T47D (cell line): ENCODE measurements at places on chromosomes 16 and 17.

DNA sequence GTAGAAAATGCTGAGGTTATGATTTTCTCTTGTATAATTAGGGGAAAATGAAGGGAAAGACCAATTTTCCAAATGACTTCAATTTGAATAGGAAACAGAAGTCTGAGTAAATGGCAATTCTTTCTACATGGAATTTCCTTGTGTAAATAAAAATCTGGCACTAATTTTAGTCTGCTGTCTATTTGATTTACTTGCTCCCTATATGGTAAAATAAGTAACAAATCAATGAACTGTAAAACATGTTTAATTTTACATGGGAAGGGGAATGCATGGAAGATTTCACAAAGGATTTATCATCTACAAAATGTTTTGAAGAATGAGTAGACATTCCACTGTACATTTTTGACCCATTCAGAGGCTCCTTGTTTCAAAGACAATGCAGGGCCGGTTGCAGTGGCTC is 811.6 kb upstream of the GOT2 start:
- DNase-seq: no peak

DNA sequence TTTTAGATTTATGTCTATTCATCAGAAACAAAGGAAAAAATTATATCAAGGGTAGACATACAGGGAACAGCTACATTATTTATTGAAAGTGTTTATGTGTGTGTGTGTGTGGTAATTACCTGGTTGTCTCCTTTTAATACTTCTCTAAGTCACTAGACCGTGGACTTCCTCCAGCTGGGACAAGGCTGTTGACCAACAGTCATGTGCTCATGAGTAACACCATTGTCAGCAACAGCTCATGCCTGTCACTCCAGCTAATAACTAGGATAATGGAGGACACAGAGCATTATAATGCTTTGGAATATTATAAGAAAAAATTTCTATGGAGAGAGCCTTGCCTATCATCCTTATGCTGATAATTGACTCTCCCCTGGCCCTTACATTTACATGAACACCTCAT is 125.3 kb upstream of the SALL1 start:
- DNase-seq: no peak

DNA sequence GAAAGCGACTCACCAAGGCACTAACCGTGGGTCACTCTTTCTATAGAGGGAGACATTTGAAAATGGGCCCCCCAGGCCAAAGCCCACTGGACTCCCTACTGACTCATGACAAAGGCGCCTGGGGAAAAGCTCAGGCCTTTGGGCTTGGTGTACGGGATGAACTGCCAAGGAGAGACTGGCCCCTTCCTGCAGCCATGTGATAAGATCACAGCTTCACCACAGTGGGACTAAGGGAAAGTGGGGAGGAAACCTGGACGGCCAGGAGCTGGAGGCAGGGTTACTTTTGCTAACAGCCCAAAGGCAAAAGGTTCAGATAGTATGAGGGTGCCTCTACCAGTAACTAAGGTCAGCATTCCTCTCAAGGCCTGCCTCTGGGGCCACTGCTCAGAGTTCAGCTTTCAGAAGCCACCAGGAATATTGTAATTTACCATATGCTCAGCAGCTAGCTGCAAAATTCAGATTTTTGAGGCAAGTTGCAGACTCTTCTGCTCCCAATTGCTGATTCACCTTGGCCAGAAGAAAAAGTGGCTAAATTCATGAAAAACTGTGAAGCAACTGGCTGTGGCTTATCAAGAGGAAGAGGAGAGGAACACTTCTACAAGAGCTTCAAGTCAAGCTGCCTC is 37.1 kb upstream of the SLC25A19 start:
- DNase-seq: no peak

- no peak for DNase-seq
Measured at GRCh38 chr17:6489016-6489550, 44.8 kb downstream of the PIMREG start.

GRCh38 chr17:75881678-75882454 is 3.5 kb upstream of the TRIM47 start:
- DNase-seq: no peak

DNA sequence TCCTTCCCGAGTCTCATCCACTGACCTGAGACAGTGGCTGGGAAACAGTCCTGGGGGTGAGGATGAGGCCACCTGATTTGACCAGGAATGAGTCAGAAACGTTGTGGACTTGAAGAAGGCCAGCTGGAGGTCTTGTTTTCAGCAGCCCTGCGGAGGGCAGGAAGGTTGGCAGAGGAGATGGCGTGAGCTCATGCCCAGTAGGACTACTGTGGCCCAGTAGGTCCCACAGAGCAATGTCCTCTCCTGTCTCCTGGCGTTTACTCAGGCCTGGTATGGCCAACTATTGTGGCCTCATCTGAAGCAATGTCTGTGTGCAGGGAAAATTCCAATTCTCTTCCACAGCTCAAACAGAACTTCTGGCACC is 84.1 kb upstream of the DNAJA2 start:
- DNase-seq: no peak

GRCh38 chr16:83005653-83006160 is 378.9 kb downstream of the CDH13 start:
- DNase-seq: no peak

DNA sequence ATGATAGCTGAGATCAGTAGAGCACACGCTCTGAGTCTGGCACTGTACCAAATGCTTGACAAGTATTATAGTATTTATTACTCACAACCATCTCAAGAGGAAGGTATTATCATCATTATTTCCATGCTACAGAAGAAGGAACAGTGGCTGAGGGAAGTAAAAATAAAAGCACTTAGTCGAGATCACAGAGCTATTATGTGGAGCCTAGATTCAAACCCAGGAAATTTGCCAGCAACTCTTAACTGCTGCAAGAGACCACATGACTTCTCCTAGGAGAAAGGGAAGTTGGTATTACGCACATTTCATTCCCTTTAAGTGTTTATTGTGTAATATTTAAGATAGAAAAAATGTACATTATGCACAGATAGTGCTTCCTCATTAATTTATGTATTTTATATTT is 1.0 kb upstream of the RHOT1 start:
- DNase-seq: no peak

GRCh38 chr16:22890976-22891375 is 77.0 kb downstream of the HS3ST2 start:
- DNase-seq: no peak

DNA sequence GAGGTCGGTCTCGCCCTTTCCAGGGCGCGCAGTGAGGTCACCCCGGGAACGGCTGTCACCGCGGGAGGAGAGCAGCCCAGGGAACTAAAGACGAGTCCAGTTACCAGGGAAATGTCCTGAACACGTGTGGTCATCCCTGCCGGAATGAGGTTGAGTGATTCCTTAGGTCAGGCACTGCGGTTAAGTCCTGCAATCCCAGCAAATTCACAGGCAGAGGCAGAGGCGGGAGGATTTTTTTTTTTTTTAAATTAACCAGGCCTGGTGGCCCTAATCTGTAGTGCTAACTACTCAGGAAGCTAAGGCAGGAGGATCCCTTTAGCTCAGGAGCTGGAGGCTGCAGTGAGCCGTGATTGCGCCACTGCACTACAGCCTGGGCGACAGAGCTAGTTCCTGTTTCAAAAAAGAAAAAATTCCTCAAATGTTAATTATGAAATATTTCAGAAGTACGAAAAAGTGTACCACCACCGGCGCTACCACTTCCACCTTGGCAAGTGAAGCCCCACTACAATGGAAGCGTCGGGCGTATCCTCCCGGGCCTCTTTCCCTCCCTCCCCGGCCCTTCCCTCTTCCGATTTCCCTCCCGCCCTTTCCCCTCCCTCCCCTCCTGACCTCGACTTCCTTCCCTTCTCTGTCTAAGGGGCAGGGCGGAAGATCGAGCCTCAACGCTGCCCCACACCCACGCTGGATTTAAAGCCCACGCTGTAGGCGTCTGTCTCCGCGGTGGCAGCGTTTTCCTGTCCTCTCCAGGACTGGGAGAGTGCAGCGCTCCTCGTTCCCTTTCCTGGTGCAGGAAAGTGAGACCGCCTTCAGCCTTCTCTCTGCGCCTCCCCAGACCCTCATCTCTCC is 27.3 kb downstream of the SLFN11 start:
- DNase-seq: peak; percentile 21

DNA sequence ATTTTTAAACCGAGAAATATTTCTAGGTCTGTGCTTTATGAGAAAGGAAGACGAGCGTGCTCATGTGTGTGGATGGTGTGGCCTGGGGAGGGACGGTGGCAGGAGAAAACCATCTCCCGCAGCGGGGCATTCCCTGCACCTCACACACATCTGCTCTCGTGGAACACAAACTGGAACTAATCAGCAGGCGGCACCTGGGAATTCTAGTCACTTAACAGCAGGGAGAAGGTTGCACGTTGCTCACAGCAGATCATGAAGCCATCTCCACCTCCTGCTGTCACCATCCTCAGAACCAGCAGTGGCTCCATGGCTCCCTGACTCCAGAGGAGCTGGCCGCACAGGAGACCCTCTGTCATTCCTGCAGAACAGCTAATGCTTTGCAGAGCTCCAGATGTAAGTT is 35.2 kb downstream of the ADCY9 start:
- DNase-seq: no peak

- DNase-seq: peak; percentile 93
Measured at GRCh38 chr16:85376292-85377095, 236.6 kb upstream of the GSE1 start.

- no peak for DNase-seq
Measured at GRCh38 chr17:535198-535597, 179.4 kb downstream of the VPS53 start.

DNA sequence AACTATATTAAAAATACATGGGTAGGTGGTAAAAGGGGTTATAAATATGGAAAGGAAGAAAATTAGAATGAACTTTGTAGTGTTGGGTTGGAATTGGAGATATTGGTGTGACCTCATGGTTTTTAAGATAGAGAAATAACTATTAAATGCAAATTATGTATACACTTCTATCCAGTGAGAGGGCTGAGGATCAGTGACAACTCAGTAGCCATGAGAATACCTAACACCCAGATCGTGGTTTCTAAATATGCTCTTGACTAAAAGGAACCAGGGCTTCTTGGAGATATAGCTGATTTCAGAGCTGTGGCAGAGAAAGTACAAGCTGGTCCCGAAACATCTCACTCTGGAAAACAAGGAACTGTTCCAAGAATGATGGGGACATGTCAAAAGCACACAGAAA is 44.4 kb downstream of the SLC6A4 start:
- no peak for DNase-seq

DNA sequence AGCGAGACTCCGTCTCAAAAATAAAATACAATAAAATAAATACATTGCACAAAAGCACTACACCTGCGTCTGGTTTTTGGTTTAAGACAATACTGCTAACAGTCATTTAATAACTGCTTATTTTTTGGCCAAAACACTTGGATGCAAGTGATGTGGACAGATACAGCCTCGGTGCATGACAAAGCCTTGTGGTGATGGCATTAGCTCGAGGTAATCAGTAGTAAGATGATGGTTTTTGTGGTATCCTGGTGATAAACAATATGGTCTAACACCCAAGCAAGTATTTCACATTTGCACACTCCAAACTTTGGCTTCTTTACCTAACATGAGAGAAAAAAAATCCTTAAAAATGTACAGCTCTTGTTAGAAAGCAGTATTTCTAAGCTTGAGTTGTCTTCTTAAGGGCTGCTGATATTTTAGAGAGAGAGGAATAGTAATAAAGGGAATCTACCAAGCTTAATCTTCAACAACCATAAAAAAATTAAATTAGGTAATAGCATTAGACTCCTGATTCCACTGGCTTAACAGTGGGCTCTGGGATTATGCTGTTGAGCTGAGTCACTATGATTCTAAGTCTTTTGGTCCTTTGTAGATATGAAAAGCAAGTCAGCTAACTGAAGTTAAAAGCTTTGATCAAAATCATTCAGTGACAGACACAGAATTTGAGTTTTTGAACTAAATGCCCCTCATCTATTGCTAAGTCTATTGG is 111.1 kb downstream of the VPS53 start:
- DNase-seq: no peak

DNA sequence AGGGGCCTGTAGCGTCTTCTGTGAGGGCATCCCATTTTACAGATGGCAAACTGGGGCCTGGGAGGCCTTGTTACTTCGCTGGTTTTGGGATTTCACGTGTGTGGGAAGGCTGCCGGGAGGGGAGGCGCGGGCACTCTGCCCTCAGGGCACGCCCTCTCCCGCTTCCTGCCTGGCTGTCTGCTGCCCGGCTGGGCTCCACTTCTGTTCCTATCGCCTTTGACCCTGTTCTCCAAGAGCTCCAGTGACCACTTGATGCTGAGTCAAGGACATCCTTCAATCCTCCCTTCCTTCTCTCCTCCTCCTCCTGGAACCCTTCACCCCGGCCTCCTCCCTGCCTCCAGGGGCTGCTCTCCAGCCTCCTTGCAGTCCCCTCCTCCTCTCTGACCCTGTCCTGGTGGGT is 16.0 kb downstream of the SPNS3 start:
- DNase-seq: no peak

DNA sequence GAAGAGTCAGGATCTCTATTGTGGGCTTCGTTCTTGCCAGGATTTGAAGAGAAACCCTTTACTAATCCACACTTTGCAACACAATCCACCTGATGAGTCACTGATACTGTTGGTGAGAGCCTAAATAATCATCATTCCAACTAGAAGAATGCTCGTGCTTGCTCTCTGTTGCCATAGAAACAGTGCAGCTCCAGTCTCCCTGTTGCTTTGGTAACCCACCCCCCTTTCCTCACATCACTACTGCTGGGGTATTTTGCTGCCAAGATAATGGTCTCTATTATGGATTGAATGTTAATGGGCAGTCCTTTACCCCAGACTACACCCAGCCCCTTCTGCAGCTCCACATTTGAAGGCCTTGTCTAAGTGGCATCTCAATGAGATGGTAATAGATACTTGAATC is 190.4 kb downstream of the ABCC12 start:
- DNase-seq: no peak

- no peak for DNase-seq
Measured at GRCh38 chr16:48556913-48557351, 53.0 kb downstream of the N4BP1 start.

DNA sequence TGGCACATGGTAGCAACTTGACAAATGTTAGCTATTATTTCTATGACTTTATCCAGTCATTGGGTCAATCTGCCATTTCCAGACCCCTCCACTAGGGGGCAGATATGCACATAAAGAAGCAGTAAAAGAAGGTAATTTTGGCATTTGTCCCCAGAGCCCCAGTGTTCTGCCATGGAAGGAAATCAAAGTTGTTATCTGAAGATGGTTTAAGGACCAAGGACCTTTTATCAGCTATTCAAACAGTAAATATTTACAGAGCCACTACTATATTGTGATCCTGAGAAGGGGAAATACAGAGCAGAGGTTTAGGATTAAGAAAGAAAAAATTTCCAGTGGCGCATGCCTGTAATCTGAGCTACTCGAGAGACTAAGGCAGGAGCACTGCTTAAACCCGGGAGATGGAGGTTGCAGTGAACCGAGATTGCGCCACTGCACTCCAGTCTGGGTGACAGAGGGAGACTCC is 20.0 kb downstream of the TRAF4 start:
- peak; percentile 85 for DNase-seq

GRCh38 chr17:72122765-72123529 is 2.1 kb downstream of the SOX9 start:
- peak; percentile 49 for DNase-seq

GRCh38 chr17:20095336-20096080 is 86.3 kb downstream of the SPECC1 start:
- no peak for DNase-seq

DNA sequence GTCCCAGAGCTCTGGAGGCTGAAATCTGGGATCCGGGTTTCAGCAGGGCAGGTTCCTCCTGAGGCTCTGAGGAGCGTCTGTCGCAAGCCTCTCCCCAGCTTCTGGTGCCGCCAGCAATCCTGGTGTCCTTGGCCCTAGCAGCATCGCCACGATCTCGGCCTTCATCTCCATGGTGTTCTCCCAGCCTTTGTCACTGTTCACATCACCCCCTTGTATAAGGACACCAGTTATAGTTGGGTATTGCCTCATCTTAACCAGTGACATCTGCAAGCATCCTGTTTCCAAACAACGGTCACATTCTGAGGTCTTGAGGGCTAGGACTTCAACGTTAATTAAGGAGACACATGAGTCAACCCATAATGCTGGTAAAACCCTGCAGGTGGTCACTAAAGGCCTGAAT is 2.8 kb upstream of the PPP1R27 start:
- DNase-seq: no peak
